GM23248 (cell line): ENCODE measurements at places on chromosomes 11 and 22. TPM values are rescaled to one million over a fixed set of nuclear protein-coding genes. Genes with fewer than 3 reads are reported as not detected.
A peak's percentile ranks its signal among the peaks of the same experiment; 100 is the strongest.

GRCh38 chr22:46690146-46690545, 47.9 kb downstream of the CERK start:
- DNase-seq: no peak

- no peak for DNase-seq
Measured at GRCh38 chr22:23397008-23397612, 183.0 kb downstream of the IGLL1 start.

Gene C11orf91
- not detected in 2 replicates for total RNA-seq

Gene FAM83F
- not detected in 2 replicates for total RNA-seq

- no peak for DNase-seq
Measured at GRCh38 chr11:46972343-46972742, 35.8 kb downstream of the CSTPP1 start.

Gene SIRT3
- total RNA-seq: 10.5 and 15.5 TPM in 2 replicates

Gene SMTNL1
- total RNA-seq: not detected in 2 replicates

Gene PRRG4
- not detected in 2 replicates for total RNA-seq

Gene HORMAD2
- not detected in 2 replicates for total RNA-seq

Gene CHRNA10
- 0.51 and 0.65 TPM in 2 replicates for total RNA-seq

GRCh38 chr11:31871310-31872075, 60.4 kb upstream of the PAX6 start:
- no peak for DNase-seq

DNA sequence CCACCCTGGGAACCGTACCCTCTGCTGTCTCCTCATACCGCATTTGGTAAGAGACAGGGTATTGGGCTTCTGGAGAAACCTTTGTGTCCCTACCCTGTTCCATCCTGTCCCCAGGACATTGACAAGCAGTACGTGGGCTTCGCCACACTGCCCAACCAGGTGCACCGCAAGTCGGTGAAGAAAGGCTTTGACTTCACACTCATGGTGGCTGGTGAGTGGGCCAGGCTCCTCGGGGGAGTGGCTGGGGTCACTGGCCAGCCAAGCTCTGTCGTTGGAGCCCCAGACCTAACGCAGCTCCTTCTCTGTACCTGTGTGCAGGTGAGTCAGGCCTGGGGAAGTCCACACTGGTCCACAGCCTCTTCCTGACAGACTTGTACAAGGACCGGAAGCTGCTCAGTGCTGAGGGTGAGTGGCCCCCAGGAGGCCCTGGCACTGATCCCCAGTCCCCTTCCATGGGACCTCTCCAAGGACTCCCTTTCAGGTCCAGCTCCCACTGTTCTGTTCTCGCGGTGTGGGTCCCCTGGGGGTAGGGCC, 3.8 kb upstream of the GP1BB start:
- no peak for DNase-seq

DNA sequence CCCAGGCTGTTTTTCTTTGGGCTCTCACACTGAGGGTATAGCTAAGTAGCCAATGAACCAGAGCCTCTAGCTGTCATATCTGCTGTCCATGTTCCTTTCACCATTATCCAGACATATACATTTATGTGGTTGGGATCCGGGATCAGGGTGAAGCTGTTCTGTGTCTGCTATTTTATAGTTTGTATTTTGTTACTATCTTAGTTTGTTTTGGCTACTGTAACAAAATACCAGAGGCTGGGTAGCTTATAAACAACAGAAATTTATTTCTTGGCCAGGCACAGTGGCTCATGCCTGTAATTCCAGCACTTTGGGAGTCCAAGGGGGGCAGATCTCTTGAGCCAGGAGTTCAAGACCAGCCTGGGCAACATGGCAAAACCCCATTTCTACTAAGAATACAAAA, 40.5 kb upstream of the CABP7 start:
- no peak for DNase-seq

DNA sequence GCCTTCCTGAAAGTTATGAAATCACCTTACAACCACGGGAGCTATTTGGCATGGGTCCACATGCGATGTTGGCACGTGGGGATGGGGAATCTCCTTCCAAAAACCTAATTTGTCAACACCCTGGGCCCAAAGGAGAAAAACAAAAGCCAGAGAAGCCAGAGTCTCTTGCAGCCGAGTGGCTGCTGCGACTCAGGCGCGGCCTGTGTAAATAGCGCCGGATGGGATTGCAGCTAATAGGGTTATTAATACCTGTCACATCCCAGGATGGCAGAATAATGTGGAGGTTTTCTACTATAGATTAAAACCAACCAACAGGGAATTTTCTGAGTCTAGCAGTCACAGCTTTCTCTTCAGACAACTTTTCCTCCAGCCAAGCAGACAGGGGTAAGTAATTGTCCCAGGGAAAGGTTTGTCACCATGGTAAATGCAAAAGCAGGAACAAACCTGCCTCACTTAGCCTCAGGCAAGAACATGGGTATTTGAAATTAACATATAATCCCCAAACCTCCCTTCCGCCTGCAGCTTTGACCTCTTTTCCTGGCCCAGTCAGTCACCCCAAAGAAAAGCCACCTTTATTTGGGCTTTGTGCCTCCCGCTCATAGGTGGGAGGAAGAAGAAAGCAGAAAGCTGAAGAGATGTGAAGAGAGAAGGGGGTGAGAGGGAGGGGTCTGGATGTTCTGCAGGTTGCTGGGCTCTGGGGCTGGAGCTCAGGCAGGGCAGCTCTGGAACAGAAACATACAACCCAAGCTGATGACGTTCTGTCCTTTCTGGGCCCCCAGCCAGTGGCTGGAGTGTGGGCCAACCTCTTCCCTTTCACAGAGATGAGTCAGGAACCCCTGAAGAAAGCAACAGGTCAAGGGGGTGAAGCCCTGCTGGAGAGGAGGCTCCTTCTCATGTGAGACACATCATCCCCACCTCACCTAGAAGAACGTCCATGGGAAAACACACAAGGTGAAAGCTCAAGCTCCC, 376.5 kb downstream of the NXPE2 start:
- peak; percentile 1 for DNase-seq

- DNase-seq: peak; percentile 60
Measured at GRCh38 chr22:41526830-41527799, 17.2 kb downstream of the POLR3H start.

DNA sequence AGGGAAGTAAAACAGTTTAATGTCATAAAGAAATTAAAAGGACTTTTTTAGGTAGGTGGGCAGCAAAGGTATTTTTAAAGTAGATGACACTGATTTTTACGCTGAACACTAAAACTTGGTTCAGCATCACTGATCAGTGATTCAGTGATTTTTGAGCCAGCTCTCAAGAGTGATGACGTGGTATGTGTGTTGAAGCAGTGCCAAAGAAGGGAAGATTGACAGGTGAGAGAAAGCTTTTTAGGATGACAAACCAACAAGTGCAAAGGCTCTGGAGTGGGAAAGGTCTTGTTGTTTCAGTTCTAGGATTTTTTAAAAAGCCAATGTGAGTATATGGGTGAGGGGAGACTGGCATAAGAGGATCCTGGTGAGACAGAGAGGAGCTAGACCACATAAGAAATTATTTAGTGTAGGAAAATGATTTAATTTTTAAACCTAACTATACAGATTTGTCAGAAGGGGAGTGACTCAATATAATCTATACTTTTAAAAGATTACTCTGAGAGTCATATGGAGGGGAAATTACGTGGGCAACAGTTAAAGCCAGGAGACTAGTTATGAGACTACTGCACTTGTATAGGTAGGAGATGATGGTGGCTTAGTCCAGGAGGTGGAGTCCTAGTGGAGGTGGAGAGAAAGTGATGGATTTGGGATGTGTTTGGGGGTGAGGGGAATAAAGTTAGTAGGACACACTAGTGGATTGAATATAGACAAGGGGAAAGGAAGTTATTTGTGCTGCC, 17.6 kb upstream of the CALCB start:
- no peak for DNase-seq

DNA sequence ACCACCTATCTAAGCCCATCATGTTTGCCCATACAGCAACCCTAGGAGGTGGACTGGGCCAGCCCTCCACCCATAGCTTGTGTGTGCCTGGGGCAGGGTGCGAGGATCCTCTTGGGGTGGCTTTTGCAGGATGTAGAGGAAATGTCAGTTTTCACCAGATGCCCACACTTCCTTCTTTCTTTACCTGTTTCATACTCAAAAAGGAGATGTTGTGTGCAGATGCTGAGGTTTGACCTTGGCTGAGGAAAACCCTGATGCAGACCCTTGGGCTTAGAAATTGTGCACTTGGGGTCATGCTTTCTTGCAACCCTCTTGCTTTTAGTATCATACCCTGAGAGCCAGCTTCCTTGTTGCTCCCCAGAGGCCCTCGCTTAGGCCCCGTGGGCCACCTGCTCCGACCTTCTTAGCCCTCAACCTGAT, 2.2 kb downstream of the HTR3A start:
- no peak for DNase-seq

DNA sequence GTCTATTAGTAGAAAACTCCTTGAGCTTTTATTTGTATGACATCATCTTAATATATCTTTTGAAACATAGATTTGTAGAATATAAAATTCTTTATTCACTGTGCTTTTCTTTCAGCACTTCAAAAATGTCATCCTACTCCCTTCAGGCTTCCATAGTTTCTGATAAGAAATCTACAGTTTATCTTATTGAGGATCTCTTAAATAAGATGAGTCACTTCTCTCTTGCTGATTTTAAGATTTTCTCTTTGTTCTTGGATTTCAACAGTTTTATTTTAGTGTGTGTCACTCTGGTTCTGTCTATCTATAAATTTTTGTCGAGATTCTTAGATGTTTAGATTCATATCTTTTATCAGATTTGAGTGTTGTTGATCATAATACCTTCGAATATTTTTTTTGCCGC, 566.1 kb upstream of the CHORDC1 start:
- no peak for DNase-seq

Gene MCAM
- 40.4 and 61.3 TPM in 2 replicates for total RNA-seq

- DNase-seq: no peak
Measured at GRCh38 chr22:29183971-29184848, 21.5 kb upstream of the EMID1 start.

DNA sequence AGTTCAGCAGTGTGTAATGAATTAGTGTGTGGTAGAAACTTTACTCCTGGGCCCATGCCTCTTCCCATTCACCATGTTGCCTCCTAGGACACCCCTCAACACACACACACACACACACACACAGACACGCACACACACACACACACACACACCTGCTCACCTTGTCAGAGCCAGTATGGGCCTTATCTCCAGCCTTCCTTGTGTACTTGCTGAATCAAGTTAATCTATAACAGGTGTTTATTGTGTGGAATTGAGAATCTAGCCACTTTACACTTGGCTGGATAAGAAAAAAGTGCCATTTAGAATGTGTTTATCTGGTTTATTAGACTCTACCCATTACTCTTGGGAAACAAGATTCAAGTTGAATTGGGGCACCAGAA, 14.5 kb upstream of the ZDHHC13 start:
- DNase-seq: no peak

DNA sequence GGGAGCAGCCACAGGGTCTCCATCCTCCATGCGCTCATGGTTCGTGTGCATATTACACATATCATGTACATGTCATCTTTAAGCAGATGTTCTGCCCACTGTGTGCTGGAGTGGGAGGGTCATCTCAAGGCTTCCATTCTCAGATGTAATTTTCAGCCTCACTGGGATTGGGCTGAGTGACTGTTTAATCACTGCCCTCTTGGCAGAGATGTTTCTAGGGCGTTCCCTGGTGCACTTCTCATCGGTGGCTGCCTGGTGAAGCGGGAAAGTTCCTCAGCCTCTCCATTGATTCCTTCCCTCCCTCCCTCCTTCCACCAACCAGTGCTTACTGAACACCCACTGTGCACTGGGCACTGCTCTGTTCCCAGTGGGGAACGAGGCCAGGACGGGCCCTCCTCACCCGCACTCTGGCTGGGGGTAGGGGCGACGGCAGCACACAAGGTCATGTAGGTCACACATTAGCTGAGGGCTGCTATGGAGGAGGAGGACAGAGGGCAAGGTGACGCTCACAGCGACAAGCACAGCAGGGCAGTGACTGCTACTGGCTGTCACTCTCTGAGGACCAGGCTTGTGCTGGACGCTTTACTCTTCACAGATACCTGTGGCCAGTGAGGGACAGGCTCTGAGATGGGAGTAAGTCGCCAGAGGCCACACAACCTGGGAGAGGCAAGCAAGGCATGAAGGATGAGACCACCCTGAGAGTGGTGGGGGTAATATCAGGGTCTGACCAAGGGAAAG, 22.9 kb downstream of the GNAZ start:
- no peak for DNase-seq

GRCh38 chr22:26681395-26681821, 24.0 kb downstream of the MIAT start:
- peak; percentile 35 for DNase-seq

DNA sequence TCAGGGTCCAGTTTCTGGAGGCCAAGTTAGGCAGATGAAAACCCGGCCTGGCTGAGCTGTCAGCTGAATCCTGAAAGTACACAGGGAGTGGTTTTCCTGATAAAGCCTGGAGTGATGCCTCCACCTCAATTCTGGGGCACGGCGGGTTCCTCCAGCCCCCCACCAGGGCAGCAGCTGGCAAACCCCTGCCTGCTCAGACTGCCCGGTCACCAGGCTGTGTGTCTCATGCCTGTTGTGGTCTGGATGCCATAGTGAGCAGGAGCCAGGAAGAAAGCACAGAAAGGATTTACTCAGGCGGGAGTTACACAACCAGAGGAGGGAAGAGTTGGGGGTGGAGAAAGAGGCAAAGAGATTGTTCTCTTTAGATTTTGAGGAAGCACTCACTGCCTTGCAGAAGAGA, 119.9 kb upstream of the RASSF10 start:
- DNase-seq: peak; percentile 94

GRCh38 chr22:44408829-44409192, 89.2 kb downstream of the RTL6 start:
- no peak for DNase-seq

- DNase-seq: no peak
Measured at GRCh38 chr22:39289533-39289932, 29.9 kb downstream of the RPL3 start.

- no peak for DNase-seq
Measured at GRCh38 chr11:122229481-122230384, 113.7 kb upstream of the BLID start.

- DNase-seq: peak; percentile 94
Measured at GRCh38 chr22:27220339-27220738, 563.0 kb downstream of the MIAT start.

GRCh38 chr11:86435711-86436110, 61.0 kb downstream of the CCDC81 start:
- no peak for DNase-seq

GRCh38 chr22:39279170-39279850, 34.5 kb upstream of the PDGFB start:
- DNase-seq: no peak

Gene OR10A2
- total RNA-seq: not detected in 2 replicates

GRCh38 chr22:38305471-38306448, 11.5 kb downstream of the CSNK1E start:
- DNase-seq: peak; percentile 58

Gene TOM1
- 61.3 and 62.2 TPM in 2 replicates for total RNA-seq
